Ecto neural progenitor cell (in vitro differentiated cells): ENCODE measurements at places on chromosomes 4 and X.

DNA sequence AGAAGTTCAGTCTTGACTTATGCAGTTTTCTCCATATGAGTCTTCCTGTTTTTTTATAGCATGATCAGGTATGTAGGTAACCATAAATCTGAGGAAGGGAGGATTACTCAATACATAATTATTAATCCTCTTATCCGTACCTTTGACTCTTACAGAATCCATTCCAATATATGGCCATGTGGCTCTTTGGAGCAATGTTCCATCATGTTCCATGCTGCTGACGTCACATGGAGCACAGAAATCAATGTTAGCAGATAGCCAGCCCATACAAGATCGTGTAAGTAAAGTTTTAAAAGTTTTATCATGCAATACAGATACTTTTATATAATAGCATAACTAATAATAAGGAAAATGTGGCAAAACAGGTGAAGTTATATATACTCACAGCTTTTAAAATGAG lies 19.6 kb downstream of the IL15 start:
- DNase-seq, result no peak

- peak; percentile 84 for DNase-seq
These were observed 27.9 kb upstream of the TMSB4X start for GRCh38 chrX:12946838-12947544.

GRCh38 chrX:72031634-72032033 lies 100.1 kb downstream of the RTL5 start:
- DNase-seq, result no peak

- no peak for DNase-seq
These were observed 77.4 kb downstream of the MBNL3 start for GRCh38 chrX:132411310-132411977.

GRCh38 chr4:120000591-120001296 lies 65.9 kb downstream of the MAD2L1 start:
- DNase-seq, result no peak

GRCh38 chr4:42904986-42905385 lies 12.5 kb downstream of the GRXCR1 start:
- DNase-seq, result no peak

- no peak for DNase-seq
These were observed 62.6 kb downstream of the DGKK start for GRCh38 chrX:50407976-50408375.

DNA sequence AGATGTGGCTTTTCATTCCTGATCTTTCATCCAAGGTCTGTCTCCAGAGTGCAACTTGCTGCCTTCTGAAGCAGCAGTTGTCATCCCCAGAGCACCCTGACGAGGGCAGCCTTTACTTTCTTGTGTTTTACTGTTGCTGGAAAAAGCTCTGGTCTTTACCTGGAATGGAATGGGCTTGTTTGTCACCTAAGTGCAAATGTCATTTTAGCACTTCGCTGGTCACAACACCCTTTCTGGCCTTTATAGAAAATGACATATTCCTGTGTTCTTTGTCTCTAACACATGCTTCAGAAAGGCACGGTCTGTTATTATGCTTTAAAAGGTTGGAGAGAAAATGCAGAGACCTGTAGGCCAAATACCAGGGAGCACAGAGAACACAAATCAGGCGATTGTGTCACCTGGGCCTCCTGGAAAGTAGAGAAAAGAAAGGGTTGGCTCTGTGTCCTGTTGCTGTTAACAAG lies 332.7 kb upstream of the IGFBP7 start:
- DNase-seq, result peak; percentile 64

DNA sequence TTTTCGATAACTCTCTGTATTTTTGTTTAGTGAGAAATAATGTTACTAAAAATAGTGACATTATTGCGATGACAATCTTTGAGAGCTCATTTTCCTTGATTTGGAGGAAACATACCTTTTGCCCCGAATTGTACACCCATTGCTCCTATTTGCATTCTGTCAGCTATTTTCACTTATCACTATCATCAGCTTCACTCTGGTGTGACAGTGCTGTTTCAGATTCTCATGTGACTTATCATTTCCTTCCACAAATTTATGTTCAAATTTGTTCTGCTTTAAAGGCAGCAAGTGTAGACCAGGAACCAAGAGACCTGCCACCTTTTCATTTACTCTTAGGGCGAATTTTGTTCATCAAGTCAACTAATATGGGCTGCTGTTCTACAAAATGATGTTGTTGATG lies 179.4 kb downstream of the RBM46 start:
- no peak for DNase-seq

GRCh38 chrX:40003428-40004245 lies 94.1 kb downstream of the BCOR start:
- no peak for DNase-seq

DNA sequence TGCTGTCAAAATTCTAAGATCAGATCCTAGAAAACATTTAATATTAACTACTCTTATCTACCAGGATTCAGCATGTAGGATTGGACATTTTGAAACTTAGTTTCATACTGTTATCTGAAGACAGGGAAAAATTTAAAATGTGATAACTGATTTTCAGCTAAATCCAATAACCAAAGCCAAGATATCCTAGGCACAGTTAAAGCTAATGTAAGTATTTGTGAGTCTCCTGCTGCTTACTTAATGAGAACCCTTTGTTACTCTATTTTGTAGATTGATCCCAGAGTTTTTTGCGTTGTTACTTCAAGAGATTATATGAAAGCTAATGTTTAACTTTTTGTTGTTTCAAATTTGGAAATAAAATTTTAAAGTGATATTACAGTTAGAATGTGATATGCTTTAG lies 2.0 kb downstream of the CPE start:
- DNase-seq, result no peak

GRCh38 chrX:63503541-63503940 lies 152.4 kb upstream of the SPIN4 start:
- no peak for DNase-seq

GRCh38 chr4:169439244-169439643 lies 168.5 kb upstream of the SH3RF1 start:
- DNase-seq, result no peak

DNA sequence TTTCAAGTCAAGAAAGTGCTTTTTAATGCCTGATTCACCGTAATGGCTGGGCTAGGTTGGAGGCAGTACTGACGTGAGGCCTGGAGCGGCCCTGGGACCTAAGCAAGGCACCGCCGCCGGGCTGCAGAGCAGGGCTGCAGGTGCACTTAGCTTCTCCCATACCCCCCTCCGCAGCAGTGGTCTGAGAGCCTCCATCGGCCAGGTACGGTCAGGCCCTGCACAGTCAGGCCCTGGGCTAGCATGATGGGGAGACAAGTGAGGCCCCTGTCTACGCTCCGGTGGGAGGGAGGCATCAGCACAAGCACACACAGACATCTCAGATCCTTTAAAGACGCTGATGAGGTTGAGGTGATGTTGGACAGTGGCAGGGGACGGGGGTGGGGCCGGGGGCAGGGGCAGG lies 4.7 kb downstream of the MAEA start:
- DNase-seq, result no peak

DNA sequence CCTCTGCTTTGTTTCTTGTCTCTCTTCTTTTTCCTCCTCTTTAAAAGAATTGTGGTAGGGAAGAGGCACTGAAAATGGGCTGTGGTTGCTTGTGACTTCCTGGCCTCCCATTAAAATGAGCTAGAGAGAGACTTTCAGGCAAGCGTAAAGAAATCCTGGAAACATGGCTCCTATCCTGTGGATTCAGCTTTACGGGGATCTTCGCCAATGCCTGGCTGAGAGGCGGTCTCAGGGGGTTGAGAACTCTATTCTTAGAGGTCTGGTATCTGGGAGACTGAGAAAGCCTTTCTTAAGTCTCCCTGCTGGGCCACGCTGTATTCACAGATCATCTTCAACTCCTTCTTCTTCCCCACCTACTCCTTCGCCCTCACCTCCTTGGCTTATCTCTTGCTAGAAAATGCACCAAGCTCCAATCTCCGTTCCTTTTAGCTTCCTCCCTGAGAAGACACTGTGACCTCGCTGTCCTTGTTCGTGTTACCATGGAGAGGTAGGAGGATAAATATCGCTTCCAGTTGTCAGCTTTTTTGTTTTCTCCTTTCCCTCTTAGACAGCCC lies 542 bp upstream of the KLF8 start:
- DNase-seq, result peak; percentile 43

DNA sequence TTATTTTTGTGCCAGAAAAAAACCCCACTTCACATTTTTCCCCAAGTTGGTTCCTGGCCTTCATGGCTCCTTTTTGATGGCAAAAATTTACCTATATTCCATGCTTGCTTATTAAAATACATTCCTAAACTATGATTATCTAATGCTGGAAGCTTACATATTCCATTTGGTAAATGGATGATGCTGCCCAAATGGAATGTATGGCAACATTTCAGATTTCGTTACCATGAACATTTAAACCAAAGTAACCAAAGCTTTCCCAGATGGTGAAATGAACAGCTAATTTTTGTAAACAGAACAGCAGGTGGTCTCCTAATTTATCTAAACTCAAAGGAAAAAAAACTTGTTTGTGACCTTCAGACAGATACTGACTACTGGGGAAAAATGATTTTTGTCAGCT lies 110.8 kb upstream of the TEX13A start:
- DNase-seq, result no peak

GRCh38 chr4:99968330-99968729 lies 18.3 kb upstream of the H2AZ1 start:
- no peak for DNase-seq

DNA sequence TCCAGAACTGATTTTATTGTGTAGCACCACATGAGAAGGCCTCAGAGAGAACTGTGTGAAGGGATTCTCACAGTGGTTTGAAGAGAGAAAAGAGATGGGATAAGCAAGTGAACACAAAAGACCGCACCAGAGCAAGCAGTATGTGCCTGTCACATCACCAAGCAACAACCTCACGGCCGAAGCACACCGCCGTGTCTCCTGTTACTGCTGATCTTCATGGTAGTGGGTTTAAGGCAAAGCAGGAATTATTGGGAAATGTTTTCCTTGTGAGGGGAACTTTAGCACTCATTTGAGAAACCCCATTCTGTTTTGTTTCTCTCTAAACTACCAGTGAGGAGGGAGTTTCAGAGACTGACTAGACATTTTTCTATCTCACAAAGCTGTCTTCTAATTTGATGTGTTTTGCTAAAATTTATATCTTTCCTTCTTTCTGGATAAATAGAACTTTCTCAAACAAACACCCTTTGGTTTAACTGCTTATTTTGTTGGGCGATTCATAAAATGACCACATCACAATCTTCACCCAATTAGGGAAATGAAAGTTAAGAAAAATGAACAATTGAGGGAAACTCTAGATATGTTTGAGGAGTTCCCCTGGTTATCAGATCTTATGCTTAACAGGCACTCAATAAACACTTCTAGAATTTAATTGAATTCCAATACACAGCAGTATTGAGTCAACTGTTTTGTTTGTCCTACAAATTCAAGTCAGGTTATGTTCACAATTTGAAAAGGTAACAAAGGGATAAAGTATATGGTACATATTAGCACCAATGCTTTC lies 16.5 kb downstream of the SH3KBP1 start:
- no peak for DNase-seq

GRCh38 chrX:96182366-96182765 lies 502.3 kb upstream of the DIAPH2 start:
- DNase-seq, result no peak

- DNase-seq, result no peak
These were observed 162.0 kb downstream of the SNCA start for GRCh38 chr4:89674876-89675459.

- no peak for DNase-seq
These were observed 129.5 kb upstream of the CYSLTR1 start for GRCh38 chrX:78456909-78457308.

GRCh38 chr4:1055721-1056590 lies 44.5 kb downstream of the FGFRL1 start:
- peak; percentile 72 for DNase-seq

GRCh38 chr4:23166919-23167318 lies 474.2 kb downstream of the GBA3 start:
- DNase-seq, result no peak

DNA sequence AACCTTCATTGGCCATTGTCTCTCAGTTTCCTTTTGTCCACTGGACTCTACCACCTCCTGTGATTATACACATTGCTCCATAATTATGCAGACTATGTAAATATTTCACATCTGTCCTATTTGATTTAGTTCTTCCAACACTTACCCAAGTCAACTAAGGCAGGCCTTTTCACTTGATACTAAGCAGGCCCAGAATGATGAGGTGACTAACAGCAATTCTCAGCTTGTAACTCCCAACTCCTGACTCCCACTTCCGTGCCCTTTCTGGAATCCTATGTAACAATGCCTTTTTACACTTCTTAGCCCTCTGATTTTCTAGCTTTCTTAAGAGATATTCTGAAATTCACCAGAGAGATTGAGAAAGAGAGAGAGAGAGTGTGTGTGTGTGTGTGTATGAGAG lies 6.6 kb downstream of the PAK3 start:
- DNase-seq, result no peak

DNA sequence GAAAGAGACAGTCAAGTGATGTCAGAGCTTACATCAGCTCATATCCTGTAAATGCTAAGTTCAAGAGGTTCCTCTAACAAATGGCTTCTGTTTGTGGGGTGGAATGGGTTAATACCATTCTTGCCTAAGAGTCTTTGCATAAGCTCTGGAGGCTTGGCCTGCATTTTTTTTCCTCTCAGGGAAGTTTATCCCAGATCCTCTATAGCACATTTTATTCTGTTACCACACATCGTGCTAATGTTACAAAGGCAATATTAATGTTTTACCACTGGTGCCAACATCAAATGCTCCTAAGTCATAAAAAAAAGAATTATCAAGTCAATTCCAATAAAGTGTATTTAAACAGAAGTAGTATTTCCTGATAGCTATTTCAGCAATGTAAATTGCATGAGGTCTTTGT lies 2.9 kb upstream of the ADH6 start:
- no peak for DNase-seq

GRCh38 chr4:94826206-94826605 lies 68.5 kb downstream of the BMPR1B start:
- DNase-seq, result no peak

DNA sequence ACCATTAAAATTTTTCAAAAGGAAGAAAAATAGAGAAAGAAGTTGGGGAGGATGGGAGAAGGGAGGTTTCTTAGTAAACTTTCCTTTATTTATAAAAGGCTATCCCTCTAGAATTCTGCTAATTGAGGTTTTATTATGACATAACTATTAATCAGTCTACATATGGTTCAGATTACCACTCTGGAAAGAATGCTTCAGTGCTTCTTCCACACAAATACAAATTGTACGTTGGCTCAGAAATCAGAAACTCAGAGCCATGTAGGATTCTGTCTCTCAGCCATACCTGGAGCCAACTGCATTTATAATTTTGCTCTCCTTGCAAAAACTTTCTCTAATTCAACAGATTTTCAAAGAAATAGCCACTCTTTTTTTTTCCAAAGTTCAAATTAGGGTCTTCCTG lies 37.1 kb downstream of the SRPX start:
- DNase-seq, result no peak

DNA sequence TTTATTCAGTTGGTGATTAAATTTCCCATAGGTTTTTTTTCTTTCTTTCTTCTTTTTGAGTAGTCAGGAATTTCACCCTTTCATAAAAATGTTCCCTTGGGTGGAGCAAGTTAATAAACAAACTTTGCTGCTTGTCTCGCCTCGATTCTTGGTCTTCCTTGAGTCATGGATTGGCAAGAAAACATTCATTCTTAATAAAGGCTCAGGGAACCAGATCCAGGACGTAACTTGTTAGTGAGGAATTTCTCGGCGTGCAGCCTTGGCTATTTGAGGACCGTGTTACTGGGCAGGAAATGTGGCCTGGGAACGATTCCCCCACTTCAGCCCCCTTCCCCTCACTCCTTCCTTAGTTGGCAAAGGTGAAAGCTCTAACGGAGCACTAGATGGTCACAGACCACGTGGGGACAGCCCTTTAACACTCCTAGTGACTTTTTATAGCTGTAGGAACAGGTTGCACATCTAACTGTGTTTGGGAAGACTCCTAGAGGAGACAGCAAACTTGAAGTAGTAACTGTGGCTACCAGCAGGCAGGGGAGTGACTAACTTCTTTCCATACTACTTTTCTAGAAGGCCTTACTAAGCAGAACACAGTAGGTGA lies 106.8 kb downstream of the UCHL1 start:
- DNase-seq, result no peak
